Lower lobe of right lung (tissue), 2 donors: ENCODE measurements at places on chromosomes 1 and 21. TPM values are rescaled to one million over a fixed set of nuclear protein-coding genes. Genes with fewer than 3 reads are reported as not detected.

Gene TSSK3
- total RNA-seq = 2.1 TPM

GRCh38 chr21:35476621-35477395, 427.7 kb upstream of the RUNX1 start:
- no peak for DNase-seq

Gene MYOM3
- total RNA-seq = 0.15 TPM

DNA sequence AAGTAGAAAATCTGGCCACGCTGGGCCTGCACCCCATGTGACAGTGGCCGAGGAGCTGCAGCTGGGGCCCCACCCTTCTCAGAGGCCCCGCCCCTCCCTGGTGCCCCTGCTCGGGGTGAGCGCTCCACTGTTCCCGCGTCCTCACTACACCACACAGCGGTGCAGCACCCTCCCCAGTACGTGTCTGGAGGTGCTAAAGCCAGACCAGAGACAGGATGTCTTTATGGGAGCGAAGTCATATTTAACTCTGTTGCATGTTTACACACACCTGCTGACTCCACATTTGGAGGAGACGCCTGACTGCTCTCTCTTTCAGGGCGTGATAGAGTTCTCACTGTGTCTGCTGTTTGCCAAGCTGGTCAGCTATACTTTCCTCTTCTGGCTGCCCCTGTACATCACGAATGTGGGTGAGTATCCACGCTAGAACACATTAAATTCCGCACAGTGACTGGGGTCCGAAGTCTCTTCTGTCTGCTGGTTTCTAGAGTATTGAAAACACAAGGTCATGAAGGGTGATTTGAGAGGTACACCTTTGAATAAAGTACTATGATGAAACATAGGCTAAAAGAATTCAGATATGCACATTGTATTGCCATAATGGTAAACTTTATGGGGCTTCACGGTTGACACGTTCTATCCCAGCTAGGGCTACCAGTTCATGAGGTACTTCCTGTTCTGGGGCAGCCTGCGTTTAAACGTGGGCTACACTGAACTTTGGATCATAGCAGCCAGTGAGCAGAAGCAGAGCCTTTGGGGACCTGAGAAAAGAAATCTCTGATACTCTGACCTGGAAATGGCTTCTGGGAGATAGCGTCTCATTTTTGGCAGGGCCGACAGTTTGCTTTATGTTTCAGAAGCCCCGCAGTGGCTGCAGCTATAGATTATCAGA, 48.4 kb downstream of the SLC37A1 start:
- peak; percentile 44 for DNase-seq

Gene CELA3A
- total RNA-seq = not detected

DNA sequence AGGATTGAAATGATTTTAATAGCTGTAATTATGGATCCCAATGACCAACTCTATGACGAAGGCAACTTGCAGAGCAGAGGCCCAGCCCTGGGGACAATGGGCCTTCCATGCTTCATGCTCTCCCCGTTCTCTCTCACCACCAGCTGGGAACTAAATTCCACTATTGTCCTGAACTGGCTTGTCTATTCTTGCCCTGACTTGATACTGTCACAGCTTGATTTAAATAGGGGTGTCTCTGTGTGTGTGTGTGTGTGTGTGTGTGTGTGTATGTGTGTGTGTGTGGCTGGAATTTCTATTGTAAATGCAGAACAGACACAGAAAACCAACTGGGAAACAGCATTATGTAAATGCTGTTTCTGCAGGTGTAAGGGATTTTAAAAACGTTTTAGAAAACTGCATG, 57.0 kb downstream of the SLC22A15 start:
- DNase-seq = no peak

DNA sequence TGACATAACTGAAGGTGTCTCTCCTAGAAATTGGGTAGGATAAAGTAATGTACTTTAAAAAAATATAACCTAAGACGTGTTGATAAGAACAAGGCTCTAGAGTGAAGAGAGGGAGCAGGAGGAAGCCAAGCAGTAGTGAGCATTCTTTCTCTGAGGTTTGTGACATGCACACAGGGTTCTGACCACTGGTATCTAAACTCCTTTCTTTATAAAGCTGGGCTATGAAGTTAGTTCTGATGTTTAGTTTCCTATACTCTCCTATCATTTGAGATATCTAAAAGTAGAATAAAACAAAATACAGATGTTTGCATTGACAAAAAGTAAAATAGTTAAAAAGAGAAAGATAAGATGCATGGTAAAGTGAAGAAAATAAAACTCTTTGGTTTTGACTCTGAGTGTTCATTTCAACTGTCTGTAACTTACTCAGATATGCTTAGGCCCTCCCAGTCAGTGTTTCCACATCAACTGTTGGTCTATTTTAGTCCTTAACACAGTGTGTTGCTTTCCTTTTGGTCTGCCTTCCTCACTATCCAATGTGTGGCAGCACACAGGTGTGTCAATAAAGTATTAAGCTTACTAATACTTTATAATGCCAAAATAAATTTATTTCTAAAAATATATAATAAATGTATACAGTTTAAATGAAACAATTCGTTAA, 543.5 kb downstream of the PTPRC start:
- DNase-seq = no peak

Gene CLCA4
- not detected for total RNA-seq
